ENCODE measurements at places on chromosomes 1 and 21. TPM values are rescaled to one million over a fixed set of nuclear protein-coding genes. Genes with fewer than 3 reads are reported as not detected.

Gene FCER1A
- 3.9 TPM for total RNA-seq

Gene LZIC
- total RNA-seq, result 30.7 TPM

Gene TIE1
- total RNA-seq, result 41.0 TPM

GRCh38 chr1:65289449-65289848 lies 19.9 kb upstream of the DNAJC6 start:
- DNase-seq, result no peak

- no peak for DNase-seq
Observed at GRCh38 chr1:222588135-222588534, 1.6 kb downstream of the TAF1A start.

GRCh38 chr1:175317309-175317708 lies 124.7 kb upstream of the KIAA0040 start:
- DNase-seq, result no peak

DNA sequence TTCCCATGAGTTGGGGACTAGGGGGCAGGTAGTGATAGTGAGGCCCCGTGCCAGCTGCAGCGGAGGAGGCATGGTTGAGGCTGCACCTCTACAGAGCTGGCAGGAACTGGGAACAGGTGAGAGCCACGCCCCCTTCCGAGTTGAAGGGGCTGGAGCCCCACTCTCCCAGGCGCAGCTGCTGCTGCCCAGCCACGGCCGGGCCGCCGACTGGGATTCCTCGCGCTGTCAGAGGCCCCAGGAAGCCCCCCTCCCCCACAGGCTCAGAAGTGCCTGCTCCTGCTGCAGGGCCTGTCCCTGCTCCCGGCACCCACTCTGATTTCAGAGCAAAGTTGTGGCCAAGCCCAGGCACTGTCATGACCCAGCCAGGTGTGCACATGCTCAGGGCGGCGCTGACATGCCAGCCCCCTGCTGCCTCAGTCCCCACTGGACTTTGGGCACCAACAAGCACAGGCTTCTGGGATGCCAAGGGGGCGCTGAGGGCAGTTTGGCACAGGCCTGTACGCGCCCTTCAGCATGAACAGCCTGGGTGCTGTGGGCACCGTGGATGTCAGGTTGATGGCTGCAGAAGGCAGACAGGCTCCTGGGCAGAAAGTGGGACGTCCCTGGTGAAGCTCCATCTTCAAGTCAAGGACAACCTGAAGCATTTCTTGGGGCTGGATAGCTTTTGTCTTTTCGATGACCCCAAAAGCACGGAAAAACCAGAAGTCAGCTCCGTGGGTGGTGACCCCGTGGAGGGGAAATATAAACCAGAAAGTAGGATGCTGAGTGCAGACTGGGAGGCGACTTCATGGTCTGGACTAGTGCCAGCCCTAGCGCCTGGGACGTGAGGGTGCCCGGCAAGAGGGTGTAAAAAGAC lies 121.5 kb downstream of the SIM2 start:
- no peak for DNase-seq

Measured in aorta (tissue), 5 donors.